Testis (tissue), 5 donors: ENCODE measurements at places on chromosomes 7 and 10. TPM values are rescaled to one million over a fixed set of nuclear protein-coding genes. Genes with fewer than 3 reads are reported as not detected.

STEAP1B gene
- 7.4 TPM for polyA plus RNA-seq

ELFN1 gene
- 2.3 TPM for polyA plus RNA-seq

TMEM213 gene
- polyA plus RNA-seq = 0.09 TPM

TPST1 gene
- polyA plus RNA-seq = 55.7 TPM

CTTNBP2 gene
- 2.7 TPM for polyA plus RNA-seq

SEMA3D gene
- polyA plus RNA-seq = 7.3 TPM

FBXL13 gene
- 28.6 TPM for polyA plus RNA-seq
